Right forelimb (tissue), 1 donor: ENCODE measurements at places on chromosomes 2 and 18.

DNA sequence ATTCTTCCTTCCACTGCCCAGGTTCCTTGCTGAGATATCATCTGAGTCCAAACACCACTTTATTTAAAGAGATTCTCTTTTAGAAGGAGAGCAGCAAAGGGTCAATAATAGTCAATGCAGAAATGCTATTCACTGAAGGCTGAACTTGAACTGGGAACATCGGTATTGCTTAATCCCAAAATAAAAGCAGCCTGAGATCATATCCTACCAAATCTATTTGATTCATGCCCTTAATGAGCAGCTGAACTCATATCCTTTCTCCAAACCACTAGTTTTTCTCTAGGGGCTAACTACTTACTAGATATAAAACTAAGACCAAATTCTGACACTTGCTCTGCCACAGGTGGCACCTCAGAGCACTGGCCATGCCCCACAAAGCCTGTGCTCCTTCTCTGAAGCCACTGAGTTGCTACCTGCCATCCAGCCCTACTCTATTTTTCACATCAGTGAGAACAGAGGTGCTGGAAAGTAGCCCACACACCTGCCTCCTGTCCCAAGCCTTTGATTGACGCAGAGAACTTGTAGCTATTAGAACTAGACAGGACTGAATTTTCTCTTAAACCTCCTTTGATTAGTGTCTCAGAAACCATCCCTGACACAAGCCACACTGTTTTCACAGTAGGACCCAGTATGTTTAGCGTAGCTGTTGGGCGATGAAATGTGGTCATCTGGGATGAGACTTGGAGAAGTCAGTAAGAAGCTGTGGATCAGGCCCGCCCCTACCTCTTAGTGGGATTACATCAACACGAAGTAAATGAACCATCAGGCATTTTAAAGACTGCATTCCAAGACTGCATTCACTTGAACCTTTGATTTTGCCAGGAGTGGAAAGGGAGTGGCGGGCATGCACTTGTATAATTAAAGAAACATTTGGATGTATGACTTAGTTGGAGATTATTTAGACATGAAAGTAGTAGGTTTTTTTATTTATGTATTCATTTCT lies 124.3 kb downstream of the RBMS1 start:
- DNase-seq = no peak

GRCh38 chr2:202133909-202134265 lies 60.8 kb downstream of the KIAA2012 start:
- no peak for DNase-seq

DNA sequence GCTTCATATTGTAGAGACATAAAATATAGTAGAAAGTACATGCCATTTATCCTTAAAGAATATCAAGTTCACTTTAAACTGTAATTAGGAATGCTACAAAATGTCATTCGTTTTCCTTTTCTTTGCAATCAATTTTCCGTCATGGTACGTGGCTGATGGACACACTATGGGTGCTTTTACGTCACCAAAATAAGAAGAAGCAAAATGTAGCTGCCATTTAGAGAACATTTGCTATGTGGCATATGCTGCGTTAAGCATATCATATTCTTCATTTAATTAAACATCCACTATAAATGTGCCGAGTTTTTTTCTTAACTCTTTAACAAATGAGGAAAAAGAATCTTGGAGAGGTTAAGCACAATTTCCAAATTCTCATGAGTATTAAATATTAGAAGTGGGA lies 1358.5 kb upstream of the NXPH2 start:
- no peak for DNase-seq

DNA sequence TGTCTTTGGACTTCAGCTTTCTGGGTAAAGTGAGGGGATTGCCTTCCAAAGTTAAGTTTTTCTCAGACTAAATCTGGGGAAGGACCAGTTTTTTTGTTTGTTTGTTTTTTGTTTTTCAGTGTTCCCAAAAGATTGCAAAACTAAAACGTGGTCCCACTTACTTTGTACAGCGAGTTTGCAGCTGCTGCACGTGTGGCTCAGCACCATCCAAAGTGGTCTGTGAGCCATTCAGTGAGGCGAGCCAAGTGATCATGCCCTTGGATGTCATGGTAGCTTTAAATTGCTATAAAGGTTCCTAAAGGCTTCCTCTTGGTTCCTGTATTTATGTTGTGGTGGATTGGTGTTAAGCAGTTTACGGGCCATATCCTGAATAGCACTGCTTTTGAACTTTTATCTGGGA lies 23.0 kb downstream of the TET3 start:
- DNase-seq = no peak

DNA sequence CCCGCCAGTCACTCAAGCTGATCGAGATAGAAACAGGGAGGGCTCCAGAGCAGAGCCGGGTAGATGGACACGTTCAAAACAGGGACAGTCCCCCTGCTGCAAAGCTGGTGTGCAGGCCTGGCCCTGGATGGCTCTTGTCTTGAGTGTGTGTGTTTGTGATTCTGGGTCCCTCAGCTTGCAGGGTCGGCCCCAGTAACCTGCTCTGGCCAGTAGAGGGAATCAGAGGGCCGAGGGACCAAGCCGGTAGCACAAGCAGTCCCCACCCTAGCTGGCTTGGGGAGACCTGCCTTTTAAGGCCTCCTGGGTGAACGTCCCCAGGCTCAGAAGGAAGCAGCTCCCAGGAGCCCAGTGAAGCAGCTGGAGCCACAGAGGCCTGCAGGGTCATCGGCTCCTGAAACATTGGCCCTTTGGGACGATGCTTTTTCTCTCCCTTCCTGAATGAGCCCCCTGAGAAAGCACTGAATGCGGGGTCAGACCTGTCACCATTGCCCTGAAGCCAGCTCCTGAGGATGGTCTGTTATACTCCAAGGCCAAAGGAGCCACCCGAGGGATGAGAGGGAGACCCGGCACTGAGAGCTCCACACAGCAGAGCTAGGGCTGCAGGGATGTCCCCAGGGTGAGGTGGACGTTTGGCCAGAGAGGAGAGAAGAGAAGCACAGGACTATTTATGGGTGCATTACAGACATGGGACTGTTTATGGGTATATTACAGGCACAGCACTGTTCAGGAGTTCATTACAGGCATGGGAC lies 15.4 kb upstream of the MLPH start:
- DNase-seq = peak; percentile 39

GRCh38 chr18:25097569-25098056 lies 254.4 kb downstream of the ZNF521 start:
- DNase-seq = no peak

- no peak for DNase-seq
Measured at GRCh38 chr18:40371673-40372072, 1583.4 kb upstream of the PIK3C3 start.

DNA sequence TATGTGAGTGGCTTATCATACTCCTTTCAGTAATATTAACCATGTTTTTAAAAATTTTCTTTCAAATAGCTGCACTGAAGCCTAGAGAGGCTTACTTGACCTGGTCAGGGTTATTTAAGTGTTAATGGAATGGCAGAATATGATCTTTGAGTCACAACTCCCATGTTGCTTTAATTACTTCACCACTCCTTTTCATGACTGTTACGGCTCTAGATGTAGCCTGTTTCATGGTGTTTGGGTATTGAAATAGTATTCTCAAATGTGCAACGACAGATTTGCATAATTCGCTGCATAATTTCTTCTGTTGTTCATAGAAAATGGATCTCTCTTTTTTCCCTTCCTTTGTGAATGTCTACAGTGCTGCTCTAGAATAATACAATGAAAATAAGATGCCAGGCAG lies 51.6 kb upstream of the PLA2R1 start:
- DNase-seq = no peak

GRCh38 chr2:207879536-207879935 lies 109.8 kb upstream of the FZD5 start:
- DNase-seq = no peak

GRCh38 chr2:8563814-8564474 lies 117.9 kb upstream of the ID2 start:
- DNase-seq = no peak

DNA sequence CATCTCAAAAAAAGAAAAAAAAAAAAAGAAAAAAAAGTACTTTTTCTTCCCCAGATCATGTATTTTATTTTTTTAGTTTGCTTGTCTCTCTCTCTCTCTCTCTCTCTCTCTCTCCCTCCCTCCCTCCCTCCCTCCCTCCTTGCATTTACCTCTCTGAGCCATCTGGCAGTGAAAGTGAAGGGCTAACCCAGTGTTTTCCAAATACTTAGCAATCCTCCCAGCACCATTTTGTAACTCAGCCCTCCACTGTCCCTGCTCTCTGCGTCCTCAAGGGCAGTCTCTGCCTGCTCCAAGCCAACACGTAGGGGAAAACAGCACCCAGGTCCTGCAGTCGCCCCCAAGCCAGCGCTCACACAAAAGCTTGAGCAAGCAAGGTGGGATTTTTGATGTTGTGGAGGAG lies 19.6 kb upstream of the TEX44 start:
- no peak for DNase-seq
